Skeletal muscle tissue (tissue), 5 donors: ENCODE measurements at places on chromosomes 12 and 14. TPM values are rescaled to one million over a fixed set of nuclear protein-coding genes. Genes with fewer than 3 reads are reported as not detected.

The RTL1 gene
- 9.4 TPM for total RNA-seq

The NKX2-1 gene
- total RNA-seq = not detected

The TBC1D30 gene
- total RNA-seq = 0.52 TPM

The RPL36AL gene
- total RNA-seq = 243 TPM

The PTPRR gene
- total RNA-seq = 1.0 TPM

The TMEM132C gene
- total RNA-seq = 3.7 TPM

The UBE2N gene
- 51.7 TPM for total RNA-seq

The KIAA0586 gene
- total RNA-seq = 9.9 TPM

The STAC3 gene
- 166 TPM for total RNA-seq
